CD4-positive, alpha-beta T cell treated with Interferon gamma for 1 hour (primary cell): ENCODE measurements at places on chromosomes 12 and 14.

DNA sequence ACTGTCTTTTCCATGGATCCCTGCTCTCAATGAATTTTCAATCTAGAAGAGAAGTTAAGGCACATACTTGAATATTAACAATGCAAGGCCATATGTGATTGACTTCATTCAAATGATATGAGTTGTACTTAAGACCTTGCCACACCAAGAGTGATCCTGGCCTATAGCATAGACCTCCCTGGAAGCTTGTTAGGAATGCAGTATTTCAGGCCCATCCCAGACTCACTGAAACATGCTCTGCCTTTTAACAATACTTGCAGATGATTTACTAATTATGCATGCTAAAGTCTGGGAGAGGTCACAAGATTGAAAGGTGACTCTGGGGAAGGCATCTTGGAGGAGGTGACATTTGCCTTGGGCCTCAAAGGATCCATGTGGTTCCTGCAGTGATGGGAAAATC, 43.2 kb downstream of the RFX4 start:
- DNase-seq, result no peak

DNA sequence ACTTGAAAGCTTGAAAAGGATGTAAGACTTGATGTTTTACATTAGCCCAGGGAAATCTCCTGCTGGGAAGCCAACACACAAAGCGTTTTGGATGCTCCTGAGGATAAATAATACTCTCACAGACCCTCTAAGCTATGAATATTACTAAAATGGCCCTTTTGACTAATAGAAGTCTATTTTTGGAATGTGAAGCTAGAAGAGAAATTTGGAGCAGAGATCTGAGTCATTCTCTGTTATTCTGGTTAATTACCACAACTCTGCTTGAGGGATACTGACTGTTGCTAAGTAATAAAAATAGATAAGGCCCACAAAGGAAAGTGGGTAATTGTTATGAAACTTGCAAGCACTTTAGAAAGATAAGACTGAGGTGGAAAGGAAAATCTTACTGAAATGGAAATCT, 346.2 kb upstream of the STXBP6 start:
- no peak for DNase-seq

DNA sequence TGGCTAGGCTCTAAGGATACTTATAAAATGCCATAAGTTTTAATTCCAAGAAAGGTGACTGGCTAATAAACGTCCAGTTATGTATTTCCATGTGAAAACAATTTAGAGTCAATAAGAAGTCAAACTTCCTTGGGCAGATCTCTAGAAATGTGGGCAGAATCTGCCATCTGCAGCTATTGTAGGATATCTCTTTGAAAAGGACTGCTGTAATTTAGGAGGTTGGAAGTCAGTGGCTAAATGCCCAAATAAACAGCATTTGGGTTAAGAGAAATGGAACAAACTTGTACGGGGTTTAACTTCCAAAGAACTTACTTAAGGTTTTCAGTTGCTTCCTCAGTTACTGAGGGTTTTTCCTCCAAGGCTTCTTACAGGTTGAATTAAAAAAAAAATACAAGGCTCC, 121.6 kb downstream of the FIGNL2 start:
- DNase-seq, result no peak

DNA sequence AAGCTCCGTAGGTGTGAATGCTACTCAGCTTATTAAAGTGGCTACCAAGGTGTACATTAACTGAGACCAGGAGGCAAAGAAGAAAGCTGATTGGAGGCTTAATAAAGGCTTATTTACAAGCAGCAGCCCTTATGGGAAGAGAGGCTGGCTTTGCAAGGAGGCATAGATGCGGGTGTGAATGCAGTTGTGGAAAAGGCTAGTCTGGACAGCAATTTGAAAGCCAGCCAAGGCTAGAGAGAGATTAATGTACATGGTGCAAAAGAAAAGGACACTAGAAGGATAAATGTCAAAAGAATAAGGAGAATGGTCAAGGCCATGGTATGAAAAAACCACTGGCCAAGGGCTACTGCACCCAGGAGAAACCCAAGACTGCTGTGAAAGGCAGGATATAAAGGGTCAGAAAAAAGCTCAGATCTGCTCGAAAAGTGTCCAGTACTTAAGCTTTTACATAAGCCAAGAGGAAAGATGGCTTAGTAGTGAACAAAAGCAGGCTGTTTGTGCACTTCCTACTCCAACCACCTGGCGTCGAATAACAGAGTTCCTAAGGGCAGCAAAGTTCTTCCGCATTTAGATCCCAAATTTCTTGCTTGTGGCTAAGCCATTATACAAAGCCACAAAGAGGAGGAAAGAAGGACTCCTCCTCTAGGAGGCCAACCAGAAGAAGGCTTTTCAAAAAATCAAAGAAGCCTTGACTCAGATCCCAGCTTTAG, 24.0 kb downstream of the KLRK1 start:
- no peak for DNase-seq

DNA sequence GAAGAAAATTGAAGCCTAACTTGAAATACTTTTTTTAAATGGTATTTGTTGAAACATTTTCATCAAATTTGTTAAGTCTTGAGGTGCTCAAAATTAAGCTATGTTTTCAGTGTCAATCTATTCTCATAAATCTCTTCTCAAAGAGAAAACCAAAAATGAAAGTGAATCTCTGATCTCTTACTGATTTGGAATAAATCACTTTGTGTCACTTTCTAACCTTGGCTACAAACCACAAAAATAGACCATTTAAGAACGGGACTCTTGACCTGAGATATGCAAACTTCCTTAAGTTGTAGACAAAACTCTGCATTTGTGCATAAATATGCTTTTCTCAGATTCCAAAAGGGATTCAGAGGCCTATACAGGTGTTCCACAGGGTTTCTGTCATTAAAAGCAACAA, 192.9 kb downstream of the SEC23A start:
- DNase-seq, result no peak

GRCh38 chr14:82837611-82838140, 1304.0 kb upstream of the SEL1L start:
- no peak for DNase-seq

GRCh38 chr14:70724944-70725343, 83.2 kb downstream of the TTC9 start:
- DNase-seq, result no peak

DNA sequence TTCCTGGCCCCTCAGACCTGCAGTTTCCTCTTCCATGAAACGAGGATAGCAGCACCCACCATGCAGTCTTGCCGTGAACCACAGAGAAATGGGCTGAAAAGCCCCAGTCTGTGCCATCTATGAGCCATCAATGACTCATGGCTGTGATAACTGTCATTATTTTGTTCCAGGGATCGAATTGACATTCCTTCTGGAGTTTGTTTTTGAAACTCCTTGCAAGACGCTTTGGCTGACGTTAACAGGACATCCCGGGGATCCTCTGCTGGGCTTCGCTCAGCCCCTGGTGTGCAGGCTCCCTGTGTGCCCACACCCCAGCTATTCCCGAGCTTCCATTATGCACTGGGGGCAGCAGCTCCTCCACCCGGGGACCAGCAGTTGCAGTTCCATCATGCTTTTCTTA, 33.8 kb downstream of the MMAB start:
- no peak for DNase-seq

DNA sequence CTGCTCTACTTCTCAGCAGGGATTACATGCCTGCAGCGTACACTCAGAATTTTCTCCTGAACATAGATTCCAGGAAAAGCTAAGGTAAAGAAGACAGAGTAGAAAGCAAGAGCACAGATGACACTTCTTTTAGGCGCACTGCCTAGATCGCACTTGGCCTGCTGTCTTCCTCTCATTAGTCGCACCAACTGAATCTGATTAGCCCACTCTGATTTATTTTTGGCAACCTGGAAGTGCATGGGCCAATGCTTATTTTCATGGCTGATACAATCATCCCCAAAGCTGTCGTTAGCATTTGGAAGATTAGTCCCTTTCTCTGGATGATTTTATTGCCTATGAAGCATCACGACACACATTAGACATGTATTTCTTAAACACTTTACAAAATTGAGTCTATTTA, 152.5 kb downstream of the PTPRO start:
- no peak for DNase-seq

- DNase-seq, result no peak
Measured at GRCh38 chr12:54428050-54429013, 9.3 kb upstream of the ITGA5 start.

- DNase-seq, result peak; percentile 67
Measured at GRCh38 chr12:108568338-108569154, 6.2 kb downstream of the ISCU start.

DNA sequence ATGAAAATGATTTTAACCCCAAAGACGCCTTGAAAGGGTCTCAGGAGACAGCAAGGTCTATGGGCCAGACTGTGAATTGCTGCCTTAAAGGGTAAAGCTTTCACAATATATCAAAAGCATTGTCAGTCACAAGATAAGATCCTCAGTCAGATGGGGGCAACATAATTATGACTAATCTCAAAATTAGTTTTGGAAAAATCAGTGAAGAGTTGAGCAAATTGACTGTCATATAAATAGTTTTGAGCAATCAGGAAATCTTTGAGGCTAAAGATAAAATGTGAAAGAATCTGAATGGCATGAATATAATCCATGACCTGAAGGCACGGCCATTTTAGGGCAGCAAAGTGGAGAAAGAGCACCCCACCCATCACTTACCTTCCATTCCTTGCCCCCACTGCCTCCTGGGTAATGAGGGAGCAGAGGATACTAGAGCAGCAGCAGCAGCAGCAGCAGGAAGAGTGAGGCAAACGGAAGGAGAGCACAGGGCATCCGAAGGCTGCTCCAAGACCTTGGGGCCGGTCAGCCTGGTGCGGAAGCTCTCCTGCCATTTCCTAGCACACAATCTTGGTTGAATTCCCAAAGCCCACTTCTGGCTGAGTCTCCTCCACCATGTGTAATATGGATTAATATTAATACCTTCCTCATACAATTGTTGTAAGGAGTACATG, 7.0 kb downstream of the STON2 start:
- DNase-seq, result no peak

DNA sequence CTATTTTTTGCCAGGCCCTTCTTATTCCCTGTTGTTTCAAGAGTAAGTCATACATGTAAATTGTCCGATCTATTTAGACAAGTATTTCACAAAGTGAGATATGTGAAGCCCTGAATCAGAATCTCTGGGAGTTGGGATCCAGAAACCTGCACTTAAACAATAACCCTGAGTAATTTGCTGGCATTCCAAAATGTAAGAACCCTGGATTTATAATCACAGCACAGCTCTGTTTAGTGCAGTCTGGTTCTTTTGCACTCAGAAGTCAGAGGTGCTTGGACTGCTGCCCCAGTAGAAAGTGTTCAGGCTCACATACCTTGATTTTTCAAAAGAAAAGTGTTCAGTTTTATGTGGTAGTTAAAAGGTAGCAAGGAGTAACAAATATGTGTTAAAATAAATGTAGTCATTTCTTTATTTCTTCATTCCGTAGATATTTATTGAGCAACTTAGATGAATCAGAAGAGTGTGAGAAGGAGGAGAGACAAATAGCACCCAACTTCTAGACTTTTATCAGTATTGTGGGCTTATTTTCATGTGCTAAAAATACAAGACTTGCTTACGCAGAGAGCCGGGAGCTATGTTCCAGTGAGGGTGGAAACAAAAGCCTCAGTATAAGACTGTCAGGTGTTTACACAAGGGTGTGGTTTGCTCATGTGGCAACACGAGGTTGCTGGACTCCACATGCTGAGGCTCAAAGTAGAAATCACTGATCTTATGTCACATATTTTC, 70.1 kb downstream of the SYNE2 start:
- DNase-seq, result no peak

DNA sequence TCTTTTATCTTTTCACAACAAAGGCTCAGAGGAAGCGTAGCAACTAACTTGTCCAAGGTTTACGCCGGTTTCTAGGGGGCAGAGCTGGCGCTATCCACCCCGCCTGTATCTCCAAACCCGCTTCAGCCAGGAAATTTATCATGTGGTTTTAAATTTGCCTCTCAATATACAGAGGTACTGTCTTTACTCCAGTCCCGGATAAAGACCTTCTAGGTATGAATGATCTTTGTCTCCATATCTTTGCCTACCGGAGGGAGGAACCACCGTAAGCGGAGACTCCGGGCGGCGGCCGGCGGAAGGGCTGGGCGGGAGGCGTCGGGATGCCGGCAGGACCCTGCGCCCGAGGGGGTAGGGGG, 693 bp upstream of the RIMKLB start:
- no peak for DNase-seq

- DNase-seq, result no peak
Measured at GRCh38 chr12:52519826-52520662, at the start of gene KRT5. Gene KRT5 (minus strand): TSS chr12:52520394. CDS start chr12:52520296, 98 bp downstream.

- no peak for DNase-seq
Measured at GRCh38 chr12:56683-57346, 9.8 kb upstream of the IQSEC3 start.

DNA sequence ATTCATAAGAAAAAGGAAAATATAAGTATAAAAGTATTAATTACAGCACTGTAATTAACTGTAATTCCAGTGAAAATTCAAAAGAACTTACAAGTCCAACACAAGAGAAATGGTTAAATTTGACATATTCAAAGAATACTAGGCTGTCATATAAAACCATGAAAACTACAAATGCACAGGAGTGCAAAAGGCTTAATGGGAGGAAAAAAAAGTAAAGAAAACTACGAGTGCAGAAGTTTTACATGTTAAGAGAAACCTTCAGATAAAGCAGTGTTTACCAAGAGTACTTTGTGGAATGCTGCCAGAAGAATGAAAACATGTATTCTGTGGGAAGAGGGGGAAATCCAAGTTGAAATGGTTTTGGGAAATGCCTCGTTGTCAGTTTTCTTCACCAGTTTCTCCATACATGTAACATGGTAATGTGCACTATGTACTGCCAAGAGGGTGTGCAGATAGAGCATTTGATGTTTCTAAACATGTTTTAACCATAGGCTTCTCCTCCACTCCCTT, 9.1 kb downstream of the HEATR5A start:
- DNase-seq, result no peak

- DNase-seq, result no peak
Measured at GRCh38 chr12:32043928-32044549, 62.6 kb upstream of the BICD1 start.

DNA sequence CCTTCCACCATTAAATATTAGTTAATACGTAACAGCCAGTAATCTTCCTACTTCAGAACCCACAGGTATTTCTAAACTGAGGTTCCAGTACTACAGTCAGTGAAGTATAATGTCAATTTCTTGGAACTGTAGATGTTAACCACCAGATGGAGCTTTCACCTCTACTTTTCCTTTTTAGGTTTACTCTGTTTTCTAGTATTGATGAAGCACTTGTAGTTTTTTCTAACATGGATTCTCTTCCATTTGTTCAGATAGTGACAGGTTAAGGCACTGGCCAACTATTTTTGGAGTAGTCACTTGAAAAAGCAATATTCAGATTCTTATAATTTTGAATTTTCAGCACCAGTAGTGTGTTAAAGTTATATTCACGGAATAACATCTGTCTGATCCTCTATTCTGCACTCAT, 4.6 kb upstream of the SEC23A start:
- DNase-seq, result no peak

GRCh38 chr12:3129301-3130056, 52.3 kb downstream of the TSPAN9 start:
- no peak for DNase-seq

GRCh38 chr12:6120796-6121473, 3.5 kb downstream of the VWF start:
- DNase-seq, result no peak

DNA sequence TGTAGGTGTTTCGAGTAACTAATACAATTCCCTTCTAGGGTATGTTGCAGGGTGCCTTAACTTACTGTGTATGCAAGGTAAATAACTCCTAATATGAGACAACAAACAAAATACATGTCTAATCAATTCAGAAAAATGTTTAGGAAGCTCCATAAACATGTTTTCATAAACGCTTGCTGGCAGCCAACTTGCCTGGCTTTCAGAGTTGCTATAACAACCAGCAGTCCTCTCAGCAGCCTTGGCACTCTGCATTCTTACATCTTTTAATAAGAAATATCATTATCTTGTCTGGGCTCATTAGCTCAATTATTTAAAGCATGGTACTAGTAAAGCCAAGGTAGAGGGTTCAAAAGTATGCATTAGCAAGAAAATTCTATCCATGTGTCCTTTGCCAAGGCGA, 477.4 kb downstream of the APAF1 start:
- no peak for DNase-seq
